ENCODE measurements at places on chromosomes 2 and 18. TPM values are rescaled to one million over a fixed set of nuclear protein-coding genes. Genes with fewer than 3 reads are reported as not detected.
A peak's percentile ranks its signal among the peaks of the same experiment; 100 is the strongest.

- DNase-seq = no peak
Measured at GRCh38 chr2:173524256-173524955, 169.7 kb downstream of the CDCA7 start.

DNA sequence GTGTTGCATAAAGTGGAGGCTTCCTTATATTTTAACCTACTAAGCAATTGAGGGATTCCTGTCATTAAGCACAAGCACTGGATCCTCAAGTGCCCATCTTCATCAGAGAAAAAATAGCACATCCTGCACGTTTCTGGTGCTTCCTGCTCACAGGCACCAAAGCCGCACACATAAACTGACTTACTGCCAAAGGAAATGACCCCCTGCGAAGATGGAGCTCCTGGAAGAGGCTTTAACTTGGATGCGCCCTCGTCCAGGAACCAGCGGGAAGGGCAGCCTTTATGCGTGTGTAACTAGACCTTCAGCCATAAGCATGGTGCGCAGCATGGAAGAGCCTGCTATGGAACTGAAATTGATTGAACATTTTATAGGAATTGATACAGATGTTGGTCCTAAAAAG is 188.7 kb downstream of the FTCDNL1 start:
- DNase-seq = no peak

DNA sequence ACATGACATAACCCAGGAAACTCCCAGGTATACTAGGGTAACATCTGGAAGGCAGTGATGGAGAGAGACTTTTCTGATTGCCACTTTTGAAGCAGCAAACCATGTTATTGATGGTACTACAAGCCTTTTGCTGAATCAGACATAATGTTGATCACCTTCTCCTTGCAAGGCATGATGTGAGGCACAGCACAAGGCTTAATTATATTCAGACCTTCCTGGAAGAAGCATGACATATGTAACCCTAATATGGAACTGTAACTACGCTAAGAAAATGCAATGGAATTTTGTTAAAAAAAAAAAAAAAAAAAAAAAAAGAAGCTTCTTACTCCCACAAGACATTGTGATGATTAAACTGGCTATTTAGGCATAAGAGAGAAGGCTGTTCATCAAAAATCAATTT is 145.4 kb downstream of the ALK start:
- no peak for DNase-seq

- DNase-seq = peak; percentile 86
Measured at GRCh38 chr2:226800941-226801784, 1.5 kb upstream of the IRS1 start.

GRCh38 chr2:23323917-23324680 is 60.9 kb upstream of the KLHL29 start:
- no peak for DNase-seq

DNA sequence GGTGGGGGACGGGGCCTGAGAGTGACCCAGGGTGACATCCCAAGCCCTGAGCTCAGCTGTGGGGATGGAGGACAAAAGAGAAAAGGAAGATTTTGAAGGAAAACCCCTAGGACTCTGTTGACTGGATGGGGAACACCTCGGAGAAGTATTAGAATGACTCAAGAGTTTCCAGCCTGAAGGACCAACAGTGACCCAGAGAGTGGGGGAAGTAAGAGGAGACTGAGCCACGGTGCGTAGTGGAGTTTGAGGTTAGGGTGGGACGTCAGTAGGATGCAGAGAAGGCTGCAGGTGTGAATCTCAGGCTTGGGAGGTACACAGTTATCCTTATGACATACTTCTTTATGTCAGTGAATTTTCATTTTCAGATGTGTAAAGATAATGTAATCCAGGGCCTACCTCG is 119.5 kb downstream of the NCK2 start:
- DNase-seq = no peak

DNA sequence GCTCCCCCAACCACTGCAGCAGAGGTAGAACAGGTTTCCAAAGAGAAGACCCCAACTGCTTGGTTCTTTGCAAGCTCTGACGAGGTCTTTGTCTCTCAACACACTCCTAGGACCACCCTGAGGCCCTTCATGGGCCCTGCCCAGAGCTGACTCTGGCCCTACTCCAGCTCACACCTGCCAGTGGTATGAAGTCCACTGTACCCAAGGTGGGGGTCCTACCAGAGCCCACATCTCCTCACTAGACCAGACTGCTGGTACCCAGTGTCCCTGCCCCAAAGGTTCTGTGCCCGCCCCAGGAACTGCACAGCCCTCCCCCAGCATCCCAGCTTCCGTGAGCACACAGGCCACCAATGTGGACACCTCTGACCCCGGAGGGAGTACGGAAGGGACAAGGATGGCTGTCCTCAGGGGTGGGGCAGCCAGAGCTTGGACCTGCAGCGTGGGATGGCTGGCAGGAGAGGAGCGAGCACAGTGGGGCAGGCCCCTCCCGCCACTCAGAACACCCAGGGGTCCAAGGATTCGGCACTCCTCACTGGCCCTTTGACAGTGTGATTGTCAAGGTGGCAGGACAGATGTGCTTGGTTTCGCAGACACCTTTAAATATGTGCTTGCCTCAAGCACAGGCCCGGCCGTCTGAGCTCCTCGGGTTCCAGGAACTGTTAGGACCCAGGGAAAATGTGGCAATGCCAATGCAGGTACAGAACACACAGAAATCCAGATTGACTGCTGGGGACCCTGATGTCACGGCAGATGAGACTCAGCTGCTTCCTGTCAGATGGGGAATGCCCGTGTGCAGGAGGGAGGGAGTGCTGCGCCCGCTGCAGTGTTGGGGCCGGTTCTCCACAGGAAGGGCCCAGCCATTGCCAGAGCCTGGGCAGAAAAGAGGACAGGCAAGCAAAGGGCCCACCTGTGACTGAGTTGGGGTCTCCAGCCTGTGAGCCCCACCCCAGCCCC is 51.2 kb downstream of the MTERF4 start:
- DNase-seq = no peak

TTC31 gene
- total RNA-seq = 17.5 TPM

ELOA2 gene
- not detected for total RNA-seq

IL36G gene
- 0.24 TPM for total RNA-seq

CDH19 gene
- total RNA-seq = 2.3 TPM

CTAGE1 gene
- 1.3 TPM for total RNA-seq

SULT1C2 gene
- not detected for total RNA-seq
